ENCODE measurements at places on chromosomes 1 and 21.

- DNase-seq = no peak
Measured at GRCh38 chr1:63634471-63634870, 41.3 kb downstream of the PGM1 start.

DNA sequence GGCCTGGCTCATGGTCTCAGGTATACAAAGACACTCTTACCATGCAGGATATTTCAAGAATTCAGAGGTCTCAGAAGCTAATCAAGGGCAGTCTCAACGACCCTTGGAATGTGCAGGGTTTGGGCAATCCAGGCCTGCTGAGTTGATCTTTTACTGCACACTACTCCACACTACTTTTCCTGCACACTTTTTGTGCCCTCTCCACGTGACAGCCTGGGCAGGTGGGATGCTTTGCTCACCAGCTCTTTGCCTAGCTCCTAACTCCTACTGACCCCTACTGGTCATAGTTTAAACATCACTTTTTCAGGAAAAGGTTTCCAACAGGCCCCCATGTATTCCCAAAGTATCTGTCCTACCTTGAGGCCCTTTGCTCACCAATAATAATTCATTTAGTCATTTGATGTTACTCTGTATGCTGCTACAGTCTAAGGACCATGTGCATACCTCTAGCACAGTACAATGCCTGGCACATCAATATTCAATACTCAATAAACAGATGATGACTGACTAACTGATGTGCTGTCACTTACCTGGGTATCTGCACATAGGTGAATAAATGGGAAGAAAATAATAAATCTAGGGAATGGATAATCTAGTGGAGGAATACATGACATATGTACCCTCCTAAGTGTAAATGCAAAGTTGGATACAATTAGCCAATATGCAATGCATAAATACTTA is 9.6 kb downstream of the DUSP23 start:
- DNase-seq = peak; percentile 19

- no peak for DNase-seq
Measured at GRCh38 chr1:67705735-67706453, 20.9 kb downstream of the GADD45A start.

GRCh38 chr1:178933709-178934490 is 63.0 kb upstream of the ANGPTL1 start:
- no peak for DNase-seq

- DNase-seq = no peak
Measured at GRCh38 chr1:37033355-37034101, 787 bp downstream of the GRIK3 start.

- DNase-seq = peak; percentile 31
Measured at GRCh38 chr1:89198491-89199072, at the start of gene GBP4. Gene GBP4, minus strand, starts transcription at chr1:89198942. Its CDS starts 108 bp downstream, at chr1:89198834.

DNA sequence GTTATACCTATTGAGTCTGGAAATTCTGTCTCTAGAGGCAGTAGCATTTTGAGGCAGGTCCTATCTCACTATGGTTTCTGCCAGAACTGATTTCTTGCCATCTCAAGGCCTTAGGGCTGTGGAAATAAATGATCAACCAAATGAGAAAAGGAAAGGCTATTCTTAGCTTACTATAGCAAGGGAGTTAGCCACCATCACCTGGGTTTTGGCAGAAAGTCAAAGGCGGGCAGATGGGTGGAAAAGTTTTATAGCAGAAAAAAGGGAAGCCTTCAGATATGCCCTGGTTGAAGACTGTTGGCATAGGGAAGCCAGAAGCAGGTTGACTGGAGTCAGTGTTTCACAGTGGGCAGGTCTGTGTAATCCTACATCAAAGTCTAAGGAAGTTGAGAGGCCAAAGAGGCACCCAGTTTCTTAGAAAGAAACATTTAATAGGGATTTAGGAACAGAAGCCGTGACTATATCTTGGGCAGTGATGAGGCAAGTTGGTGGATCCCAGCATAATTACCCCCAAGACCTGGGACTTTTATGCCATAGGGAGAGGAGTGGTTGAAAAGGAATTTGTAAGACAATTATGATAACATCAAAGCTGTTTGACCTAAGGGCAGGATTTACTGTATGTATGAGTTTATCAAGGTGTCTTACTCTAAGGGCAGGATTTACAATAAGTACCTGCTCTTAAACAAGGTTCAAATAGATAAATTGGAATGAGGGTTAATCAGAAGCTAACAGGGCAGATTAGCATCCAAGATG is 29.7 kb downstream of the CTH start:
- DNase-seq = no peak

GRCh38 chr1:100882698-100883097 is 11.9 kb downstream of the EXTL2 start:
- DNase-seq = no peak

DNA sequence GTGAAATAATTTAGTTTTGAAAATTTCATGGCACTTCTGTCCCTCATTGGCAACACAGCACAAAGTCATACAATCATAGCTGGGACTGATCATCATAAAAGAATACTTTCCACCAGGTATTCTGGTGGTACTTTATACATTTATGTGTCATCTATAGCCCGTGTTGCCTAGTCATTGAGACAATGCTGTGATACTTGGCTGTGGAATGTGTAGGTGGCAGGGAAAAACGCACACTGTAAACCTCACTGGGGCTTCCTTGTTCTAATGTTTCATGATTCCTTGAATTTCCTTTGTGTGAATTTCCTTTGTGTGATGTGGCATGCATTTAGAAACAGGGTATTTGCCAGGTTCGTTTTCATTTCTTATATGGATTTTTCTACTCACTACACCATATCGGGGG is 118.3 kb downstream of the FMN2 start:
- DNase-seq = no peak

- no peak for DNase-seq
Measured at GRCh38 chr1:12587981-12588640, 29.9 kb downstream of the DHRS3 start.
